Lung microvascular endothelial cell (primary cell): ENCODE measurements at places on chromosomes 2 and 18. TPM values are rescaled to one million over a fixed set of nuclear protein-coding genes. Genes with fewer than 3 reads are reported as not detected.
A peak's percentile ranks its signal among the peaks of the same experiment; 100 is the strongest.

AFG3L2 gene
- 29.4 and 31.7 TPM in 2 replicates for total RNA-seq

MC4R gene
- not detected in 2 replicates for total RNA-seq

DAPL1 gene
- not detected in 2 replicates for total RNA-seq

ACYP2 gene
- 5.0 and 8.7 TPM in 2 replicates for total RNA-seq

DNA sequence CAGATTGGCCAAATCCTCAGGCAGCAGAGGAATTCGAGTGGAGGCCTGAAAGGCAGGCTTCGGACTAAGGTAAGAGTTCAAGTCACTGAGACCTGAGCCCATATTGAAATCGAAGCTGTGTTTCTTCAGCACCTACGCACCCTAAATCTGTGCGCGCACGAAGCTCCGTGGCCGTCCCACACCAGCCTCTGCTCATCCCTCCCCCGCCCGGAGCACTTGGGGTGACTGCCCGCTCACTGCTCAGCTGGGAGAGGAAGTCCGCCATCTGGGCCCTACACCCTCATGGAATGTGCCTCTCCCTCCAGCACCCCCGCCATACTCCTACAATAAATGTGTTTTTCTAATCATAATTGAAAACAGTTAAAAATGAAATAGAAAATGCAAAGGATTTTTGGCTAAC lies 734.5 kb downstream of the GALR1 start:
- DNase-seq = no peak

DNA sequence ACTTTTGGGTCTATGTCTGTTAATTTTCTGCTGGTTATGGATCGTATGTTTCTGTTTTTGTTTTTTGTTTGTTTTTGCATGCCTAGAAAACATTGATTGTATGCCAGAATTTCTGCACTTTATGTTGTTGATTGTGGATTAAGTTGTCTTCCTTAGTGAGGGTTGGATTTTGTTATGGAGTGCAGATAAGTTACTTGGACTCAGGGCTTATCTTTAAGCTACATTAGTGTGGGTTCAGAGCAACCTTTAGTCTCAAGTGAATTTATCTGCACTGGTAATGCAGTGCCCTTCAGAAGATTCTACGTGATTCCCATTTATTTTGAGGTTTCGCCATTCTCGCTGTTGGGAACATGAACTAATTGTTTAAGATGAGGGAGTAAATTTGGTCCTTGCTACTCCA lies 32.9 kb downstream of the UBR3 start:
- no peak for DNase-seq

DNA sequence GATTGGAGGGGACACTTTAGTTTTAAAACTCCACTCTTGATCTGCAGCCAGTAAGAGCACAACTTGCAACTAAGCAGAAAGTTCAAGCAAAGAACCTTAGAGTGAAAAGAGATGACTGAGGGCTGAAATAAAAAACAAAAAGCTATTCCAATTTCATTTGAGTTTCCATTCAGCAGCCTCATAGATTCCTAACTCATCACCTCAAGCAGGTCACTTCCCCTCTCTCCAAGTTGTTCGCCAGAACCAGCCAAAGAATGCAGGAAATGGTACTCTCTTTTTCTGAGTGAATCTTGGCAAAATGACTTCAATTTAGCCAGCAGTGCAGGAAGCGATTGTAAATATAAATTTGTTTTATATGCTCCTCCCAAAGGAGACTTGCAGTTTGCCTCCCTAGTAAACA lies 213.3 kb downstream of the SETBP1 start:
- no peak for DNase-seq

DNA sequence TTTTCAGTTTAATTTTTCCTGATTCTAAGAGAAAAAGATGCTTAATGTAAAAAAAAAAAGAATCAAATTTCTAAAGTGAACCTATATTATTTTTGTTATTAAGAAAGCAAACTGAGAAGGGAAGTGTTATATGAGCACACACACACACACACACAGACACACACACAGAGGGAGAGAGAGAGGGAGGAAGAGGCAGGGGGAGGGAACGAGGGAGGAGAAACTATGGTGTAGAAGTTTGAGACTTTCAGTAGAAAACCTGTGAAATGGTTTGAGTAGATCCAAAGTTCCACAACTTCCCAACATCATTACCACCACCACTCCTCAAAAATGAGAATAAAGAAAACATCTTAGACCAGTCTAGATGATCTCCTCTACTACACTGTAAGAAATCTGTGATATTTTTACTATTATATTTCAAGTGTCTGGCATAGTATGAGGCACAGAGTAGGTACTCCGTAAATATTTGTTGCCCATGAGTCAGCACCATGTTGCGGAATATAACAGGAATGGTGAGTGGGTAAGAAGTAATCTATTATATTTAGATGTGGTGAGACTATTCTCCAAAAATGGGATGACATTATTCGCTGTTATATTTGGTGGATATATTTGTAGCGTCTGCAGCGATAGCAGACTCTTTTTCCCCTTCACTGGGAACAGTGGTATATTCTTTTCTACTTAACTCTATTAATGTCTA lies 149.4 kb upstream of the DNMT3A start:
- DNase-seq = no peak

- DNase-seq = peak; percentile 85
Measured at GRCh38 chr2:64054161-64054915, 35.1 kb upstream of the VPS54 start.

GRCh38 chr2:9251154-9252001 lies 44.8 kb downstream of the ASAP2 start:
- DNase-seq = peak; percentile 57

DNA sequence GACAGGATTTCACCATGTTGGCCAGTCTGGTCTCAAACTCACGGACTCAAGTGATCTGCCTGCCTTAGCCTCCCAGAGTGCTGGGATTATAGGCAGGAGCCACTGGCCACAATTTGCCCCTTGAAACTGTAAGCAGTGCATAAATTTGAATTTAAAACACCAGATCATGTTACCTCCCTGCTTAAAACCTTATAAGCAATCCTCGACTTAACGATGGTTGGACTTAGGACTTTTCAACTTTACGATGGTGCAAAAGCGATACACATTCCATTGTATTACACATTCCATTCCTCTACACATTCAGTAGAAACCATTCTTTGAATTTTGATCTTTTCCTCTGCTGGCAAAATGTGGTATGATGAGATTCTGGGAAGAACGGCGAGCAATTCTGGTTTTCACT lies 23.2 kb upstream of the EFR3B start:
- DNase-seq = no peak

GRCh38 chr2:174682578-174683391 lies 81.5 kb downstream of the CHRNA1 start:
- DNase-seq = peak; percentile 71

- no peak for DNase-seq
Measured at GRCh38 chr2:226079196-226079595, 679.7 kb downstream of the NYAP2 start.

DNA sequence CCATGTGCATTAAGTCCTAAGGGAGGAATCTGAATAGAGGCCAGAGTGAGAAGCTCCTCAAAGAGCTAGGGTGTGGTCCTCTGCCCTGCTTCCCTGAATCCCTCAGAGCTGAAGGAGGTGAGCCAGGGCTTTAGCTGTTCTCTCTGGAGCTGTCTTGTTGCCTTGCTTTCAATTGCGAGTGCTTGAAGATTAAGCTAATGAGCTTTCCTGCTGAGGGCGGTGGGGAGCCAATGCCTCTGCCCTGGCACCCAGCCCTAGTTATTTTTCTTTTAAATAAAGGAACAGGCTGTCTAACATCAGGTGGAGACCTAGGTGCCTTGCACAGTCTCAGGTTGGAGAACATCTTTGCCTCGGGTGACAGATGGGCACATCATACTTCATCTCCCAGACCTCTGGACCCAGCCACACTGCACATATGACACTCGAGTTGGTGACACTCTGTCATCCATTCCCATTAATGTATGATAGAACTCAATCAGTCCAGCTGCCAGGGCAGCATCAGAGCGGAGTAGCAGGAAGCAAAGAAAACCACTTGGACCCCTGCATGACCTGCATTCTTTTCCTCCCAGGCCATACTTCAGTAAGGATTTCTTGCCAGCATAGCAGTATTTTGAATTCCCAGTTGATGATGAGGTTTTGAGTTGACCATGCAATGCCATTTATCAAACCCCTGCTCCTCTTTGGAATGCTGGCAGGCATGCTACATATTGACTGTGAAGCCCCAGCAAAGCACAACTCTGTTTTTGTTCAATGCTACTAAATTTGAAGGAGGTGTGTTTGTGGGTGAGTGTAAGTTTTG lies 292.7 kb downstream of the RNF144A start:
- DNase-seq = no peak

DNA sequence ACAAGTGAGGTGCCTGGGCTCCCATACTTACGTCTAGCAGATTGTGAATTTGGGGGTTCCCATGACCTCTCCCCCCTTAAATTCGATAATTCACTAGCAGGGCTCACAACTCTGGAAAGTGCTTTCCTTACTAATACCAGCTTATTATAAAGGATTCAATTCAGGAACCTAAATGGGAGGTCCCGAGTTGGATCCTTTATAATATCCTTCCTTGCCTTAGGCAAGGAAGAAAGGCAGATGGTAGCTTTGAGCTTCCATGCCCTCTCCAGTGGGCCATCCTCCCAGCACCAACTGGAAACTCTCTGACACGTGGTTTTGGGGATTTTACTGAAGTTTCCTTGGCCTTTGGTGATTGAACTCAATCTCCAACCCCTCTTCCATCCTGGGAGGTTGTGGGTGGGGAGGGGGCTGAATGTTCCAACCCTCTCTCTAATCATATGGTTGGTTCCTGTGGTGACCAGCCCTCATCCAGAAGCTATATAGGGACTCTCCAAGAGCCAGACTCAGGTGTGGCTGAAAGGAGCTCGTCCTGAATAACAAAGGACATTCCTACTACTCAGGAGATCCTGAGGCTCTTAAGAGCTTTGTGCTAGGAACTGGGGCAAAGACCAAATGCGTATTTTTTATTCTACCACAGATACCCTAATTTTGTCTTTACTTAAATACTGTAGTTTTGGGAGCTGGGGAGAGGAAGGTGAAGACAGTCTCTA lies 62.2 kb downstream of the HAUS1 start:
- no peak for DNase-seq
